Right renal cortex interstitium (tissue), 3 donors: ENCODE measurements at places on chromosomes 2 and 18.

GRCh38 chr2:44941551-44942234, at the start of gene SIX3:
SIX3 (plus strand) TSS chr2:44941702; CDS start chr2:44942105, 403 bp downstream.
- DNase-seq, result no peak

GRCh38 chr2:207311316-207312005, 145.7 kb upstream of the KLF7 start:
- DNase-seq, result no peak

GRCh38 chr2:185208261-185208660, 530.3 kb upstream of the FSIP2 start:
- DNase-seq, result no peak

GRCh38 chr2:32274289-32274688, 3.4 kb upstream of the YIPF4 start:
- no peak for DNase-seq

GRCh38 chr18:79139206-79139605, 70.0 kb downstream of the ATP9B start:
- DNase-seq, result no peak

DNA sequence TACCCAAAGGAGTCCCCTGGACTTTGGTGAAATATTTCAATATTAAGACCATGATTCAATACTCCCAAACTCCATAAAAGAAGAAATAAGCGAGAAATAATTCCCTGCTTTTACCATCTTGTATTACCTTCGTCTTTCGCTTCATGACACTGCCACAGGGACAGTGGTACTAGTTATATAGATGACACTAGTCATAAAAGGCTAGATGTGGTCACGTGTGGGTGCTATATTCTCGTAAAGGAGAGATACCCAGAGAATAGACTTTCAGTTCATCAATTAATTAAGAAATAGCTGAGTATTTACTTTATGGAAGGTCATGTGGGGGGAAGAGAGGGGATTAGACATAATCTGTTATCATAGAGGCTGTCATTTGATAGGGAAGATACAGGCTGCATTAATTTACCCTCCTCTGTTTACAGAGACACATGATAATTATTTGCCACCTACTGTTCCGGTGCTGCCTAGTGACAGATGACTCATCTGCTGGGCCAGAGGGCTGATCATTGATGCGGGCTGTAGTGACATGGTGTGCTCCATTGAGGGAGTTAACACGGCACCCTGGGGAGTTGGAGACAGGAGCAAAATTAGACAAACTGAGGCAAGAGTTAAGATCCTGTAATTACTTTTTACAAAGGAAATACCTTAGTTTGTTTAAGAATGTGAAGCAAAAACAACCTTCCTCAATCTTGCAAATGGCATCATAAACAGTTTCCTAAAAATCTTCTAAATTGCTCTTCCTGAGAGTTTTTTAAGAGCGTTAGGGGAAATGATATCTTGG, 78.2 kb upstream of the ITGB6 start:
- no peak for DNase-seq

DNA sequence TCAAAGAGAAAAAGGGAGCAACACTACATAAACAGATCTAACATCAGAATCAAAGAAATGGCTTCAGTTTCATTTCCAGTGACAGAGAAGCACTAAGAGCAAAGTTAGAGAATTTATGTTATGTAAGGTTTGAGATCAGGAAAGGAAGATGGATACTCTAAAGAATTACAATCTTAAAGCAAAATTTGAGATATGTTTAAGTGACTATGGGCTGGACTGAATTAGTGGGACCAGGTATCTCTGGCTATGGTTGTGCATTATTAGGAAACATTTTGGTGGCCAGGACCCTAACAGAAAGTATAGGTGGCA, 208.2 kb downstream of the CCDC178 start:
- no peak for DNase-seq

GRCh38 chr2:26088038-26088643, 54.3 kb downstream of the RAB10 start:
- no peak for DNase-seq

- DNase-seq, result no peak
These were observed 27.3 kb upstream of the GPR17 start for GRCh38 chr2:127618551-127619202.

DNA sequence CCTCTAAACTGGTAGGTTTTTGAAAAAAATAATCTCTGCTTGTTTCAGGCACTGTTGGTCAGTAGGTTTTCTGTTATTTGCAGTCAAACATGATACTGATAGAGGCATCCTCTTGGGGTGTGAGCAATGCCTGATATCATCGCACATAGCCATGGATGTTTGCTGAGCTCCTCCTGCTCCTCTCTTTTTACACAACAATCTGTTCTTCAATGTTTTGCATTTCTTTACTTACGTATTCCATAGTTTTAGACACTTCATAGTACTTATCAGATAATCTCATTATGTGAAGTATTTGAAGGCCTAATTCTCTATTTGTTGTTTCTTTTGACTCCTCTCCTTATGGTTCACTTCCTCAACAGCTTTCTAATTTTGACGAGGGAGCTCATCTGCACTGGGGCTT, 23.0 kb upstream of the HS6ST1 start:
- DNase-seq, result no peak

GRCh38 chr2:121173806-121174205, 111.2 kb downstream of the TFCP2L1 start:
- no peak for DNase-seq

GRCh38 chr18:8802017-8802672, 96.8 kb downstream of the MTCL1 start:
- DNase-seq, result no peak

GRCh38 chr18:77647472-77647871, 397.8 kb downstream of the GALR1 start:
- no peak for DNase-seq
